ENCODE measurements at places on chromosomes 4 and X. TPM values are rescaled to one million over a fixed set of nuclear protein-coding genes. Genes with fewer than 3 reads are reported as not detected.

The BTK gene
- total RNA-seq, result 0.85 TPM

GRCh38 chrX:117610806-117611205, 505.8 kb downstream of the KLHL13 start:
- DNase-seq, result no peak
- H3K27ac ChIP-seq, result no peak overlapping the region
- H3K4me1 ChIP-seq, result no peaks in the 10 kb centered on the region
- H3K4me3 ChIP-seq, result no peak overlapping the region

GRCh38 chr4:6470502-6471306, 1.7 kb downstream of the PPP2R2C start:
- H3K4me3 ChIP-seq, result no peak overlapping the region
- no peak overlapping the region for H3K27ac ChIP-seq
- no peaks in the 10 kb centered on the region for H3K36me3 ChIP-seq
- H3K27me3 ChIP-seq, result peaks cover 60% of the 10 kb centered on the region
- peak; percentile 17 for DNase-seq
- peaks cover 2% of the 10 kb centered on the region for H3K4me1 ChIP-seq

- H3K36me3 ChIP-seq, result no peaks in the 10 kb centered on the region
- no peak overlapping the region for H3K4me3 ChIP-seq
- peaks cover 4% of the 10 kb centered on the region for H3K27me3 ChIP-seq
- no peak overlapping the region for H3K27ac ChIP-seq
Observed at GRCh38 chr4:169859366-169860216, 101.8 kb upstream of the HPF1 start.

- H3K36me3 ChIP-seq, result no peaks in the 10 kb centered on the region
- peak; percentile 0 for DNase-seq
- no peaks in the 10 kb centered on the region for H3K4me1 ChIP-seq
- no peaks in the 10 kb centered on the region for H3K27me3 ChIP-seq
Observed at GRCh38 chrX:87900320-87900908, 382.8 kb downstream of the KLHL4 start.

- DNase-seq, result no peak
- H3K4me3 ChIP-seq, result no peak overlapping the region
- peaks cover 1% of the 10 kb centered on the region for H3K36me3 ChIP-seq
Observed at GRCh38 chr4:120867506-120867905, 55.0 kb downstream of the PRDM5 start.

The SPACA5 gene
- not detected for total RNA-seq

- H3K4me3 ChIP-seq, result no peak overlapping the region
- H3K27me3 ChIP-seq, result no peaks in the 10 kb centered on the region
- H3K36me3 ChIP-seq, result no peaks in the 10 kb centered on the region
- H3K4me1 ChIP-seq, result no peaks in the 10 kb centered on the region
- H3K27ac ChIP-seq, result no peak overlapping the region
- no peak for DNase-seq
Observed at GRCh38 chr4:117847849-117848248, 186.4 kb upstream of the NDST3 start.

The TCEAL8 gene
- total RNA-seq, result 38.1 TPM

The ALG13 gene
- 48.1 TPM for total RNA-seq

DNA sequence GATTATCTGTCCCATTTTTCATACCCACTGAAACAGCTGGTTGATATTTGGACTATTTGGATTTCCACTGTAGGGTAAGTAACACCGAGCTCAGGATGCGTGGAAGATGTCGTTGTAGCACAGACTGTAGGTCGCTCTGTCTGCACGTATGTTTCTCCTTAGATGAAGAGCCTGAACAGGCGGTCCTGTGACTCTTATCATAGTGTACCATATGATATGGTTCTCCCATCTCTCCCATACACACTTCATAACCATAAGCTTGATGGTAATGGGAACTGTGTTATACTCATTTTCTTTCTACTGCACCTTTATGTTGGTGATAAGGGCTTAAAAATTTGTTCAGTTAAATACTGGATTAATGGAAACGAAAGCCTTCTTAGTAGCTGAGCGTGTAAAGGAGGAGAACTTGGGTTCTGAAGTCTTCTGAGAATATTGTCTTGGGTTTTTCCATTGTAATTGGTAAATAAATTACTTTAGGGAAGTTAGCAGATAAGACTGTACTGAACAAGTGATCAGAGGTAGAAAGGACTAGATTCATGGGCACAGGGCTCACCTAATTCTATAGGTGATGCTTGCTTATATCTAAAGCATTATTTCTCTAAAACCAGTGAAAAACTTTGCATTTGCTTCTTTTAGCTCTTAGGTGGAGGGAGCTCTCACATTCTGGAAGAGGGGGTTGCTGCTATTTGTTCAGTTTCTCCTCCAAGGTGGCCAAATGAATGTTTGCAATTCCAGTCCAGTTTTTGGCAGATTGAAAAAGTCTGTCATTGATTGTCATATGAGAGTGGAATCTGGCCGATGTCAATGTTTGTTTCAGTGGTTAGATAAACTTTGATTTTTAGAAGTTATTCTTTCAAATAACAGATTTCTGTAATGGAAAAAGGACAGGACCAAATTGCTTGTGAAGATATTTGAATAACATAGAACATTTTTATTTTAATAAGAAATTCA, 15.8 kb downstream of the SMAD1 start:
- no peak overlapping the region for H3K27ac ChIP-seq
- no peak overlapping the region for H3K4me3 ChIP-seq
- no peaks in the 10 kb centered on the region for H3K36me3 ChIP-seq
- no peak for DNase-seq

The RASSF6 gene
- total RNA-seq, result not detected

DNA sequence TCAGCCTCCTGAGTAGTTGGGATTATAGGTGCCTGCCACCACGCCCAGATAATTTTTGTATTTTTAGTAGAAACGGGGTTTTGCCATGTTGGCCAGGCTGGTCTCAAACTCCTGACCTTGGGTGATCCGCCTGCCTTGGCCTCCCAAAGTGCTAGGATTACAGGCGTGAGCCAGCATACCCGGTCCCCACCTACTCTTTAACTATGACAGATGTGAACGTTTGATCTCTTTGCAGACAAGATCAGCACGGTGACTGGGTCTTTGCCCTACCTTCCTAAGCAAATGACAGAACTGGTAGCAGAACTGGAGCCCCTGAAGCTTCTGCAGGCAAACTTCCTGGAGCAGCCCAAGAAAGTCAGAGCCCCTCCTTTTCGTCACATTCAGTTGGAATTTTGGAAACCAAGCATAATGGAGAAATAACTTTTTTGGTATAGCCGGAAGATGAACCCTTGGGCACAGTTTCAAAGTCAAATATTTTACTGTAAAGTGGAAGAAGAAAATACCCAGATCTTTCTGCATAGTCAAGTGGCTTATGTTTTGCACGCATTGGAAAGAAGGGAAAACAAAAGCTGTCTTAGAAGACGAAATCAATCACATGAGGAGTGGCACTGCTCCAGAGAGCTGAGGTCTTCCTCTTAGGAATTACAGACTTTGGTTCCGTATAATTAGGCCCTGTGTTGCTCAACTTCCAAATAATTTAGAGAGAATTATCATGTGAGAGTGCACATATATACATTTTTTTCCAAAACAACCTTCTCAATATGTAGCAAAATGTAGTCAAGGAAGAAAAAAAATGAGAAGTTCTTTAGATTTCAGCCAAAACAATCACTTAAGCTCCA, 90.6 kb downstream of the SORBS2 start:
- DNase-seq, result no peak
- H3K27ac ChIP-seq, result no peak overlapping the region
- H3K4me1 ChIP-seq, result no peaks in the 10 kb centered on the region
- no peaks in the 10 kb centered on the region for H3K36me3 ChIP-seq
- peaks cover 10% of the 10 kb centered on the region for H3K27me3 ChIP-seq
- no peak overlapping the region for H3K4me3 ChIP-seq

DNA sequence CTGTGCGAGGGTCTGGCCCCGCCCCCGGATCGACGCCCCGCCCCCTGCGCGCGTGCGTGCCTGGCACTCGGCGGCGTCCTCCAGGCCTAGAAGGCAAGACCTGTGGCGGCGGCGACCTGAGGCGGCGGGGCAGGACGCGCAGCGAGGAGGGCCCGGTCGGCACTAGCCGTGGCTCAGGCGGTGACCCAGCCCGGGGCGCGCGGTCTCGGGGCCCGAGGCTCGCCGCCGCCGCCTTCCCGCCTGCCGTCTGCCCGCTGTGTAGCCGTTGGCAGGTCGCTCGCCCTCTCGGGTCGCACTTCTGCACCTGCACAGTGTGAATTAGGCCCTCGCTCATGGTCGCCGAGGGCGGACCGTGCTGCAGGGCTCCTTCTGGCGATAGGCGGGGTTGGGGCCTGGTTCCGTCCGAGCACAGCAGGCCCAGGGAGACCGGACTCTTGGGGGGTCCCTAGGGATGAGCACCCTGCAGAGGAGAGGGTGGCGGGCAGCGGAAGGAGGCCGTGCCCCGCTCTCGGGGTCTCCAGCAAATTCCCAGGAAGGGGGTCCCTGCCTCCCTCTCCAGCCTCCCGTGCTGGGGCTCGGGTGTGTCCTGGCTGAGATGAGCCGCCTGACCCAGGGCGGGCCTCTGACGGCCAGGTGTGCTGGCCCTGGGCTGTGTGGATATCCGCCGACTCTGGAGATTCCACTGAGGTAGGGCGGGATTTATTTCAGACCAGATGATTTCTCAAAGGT, 557 bp upstream of the FAM53A start:
- H3K36me3 ChIP-seq, result peaks cover 2% of the 10 kb centered on the region
- no peak for DNase-seq
- H3K4me3 ChIP-seq, result peak overlapping the region; percentile 18
- H3K27me3 ChIP-seq, result no peaks in the 10 kb centered on the region
- no peak overlapping the region for H3K27ac ChIP-seq
- peaks cover 10% of the 10 kb centered on the region for H3K4me1 ChIP-seq

The FAAH2 gene
- total RNA-seq, result 1.9 TPM

DNA sequence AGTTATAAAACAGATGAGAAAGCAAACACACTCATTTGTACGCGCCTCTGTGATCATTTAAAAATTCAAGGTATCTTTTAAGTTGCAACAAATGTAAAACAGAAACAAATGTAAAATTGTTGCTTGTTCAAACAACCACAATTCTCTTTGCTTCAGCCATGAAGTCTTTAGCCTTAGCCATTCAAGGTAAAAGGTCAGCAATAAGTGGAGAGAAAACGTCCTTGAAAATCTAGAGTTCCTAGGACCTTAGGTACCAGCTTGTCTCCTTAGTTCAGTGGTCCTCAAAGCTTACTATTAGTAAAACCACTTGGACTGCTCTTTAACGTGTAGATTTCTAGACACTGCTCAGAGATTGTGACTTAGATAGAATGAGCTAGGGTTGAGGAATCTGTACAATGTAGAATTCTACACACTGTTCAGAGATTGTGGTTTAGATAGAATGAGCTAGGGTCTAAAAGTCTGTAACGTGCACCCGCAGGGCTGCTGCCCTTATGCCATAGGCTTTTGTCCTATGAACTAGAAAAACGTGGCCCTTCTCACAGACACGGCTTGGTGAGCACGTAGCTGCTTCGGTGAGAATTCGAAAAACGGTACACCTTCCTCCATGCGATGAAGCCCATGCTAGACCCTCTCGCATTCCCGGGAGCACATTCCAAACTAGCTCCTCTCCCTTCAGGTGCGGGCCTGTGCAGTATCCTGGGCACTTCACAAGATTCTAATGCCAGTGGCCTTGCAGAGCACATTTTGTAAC, 1.7 kb downstream of the PLAC8 start:
- peaks cover 3% of the 10 kb centered on the region for H3K27me3 ChIP-seq
- peak overlapping the region; percentile 98 for H3K27ac ChIP-seq
- peaks cover 37% of the 10 kb centered on the region for H3K4me1 ChIP-seq
- peaks cover 32% of the 10 kb centered on the region for H3K36me3 ChIP-seq
- peak overlapping the region; percentile 88 for H3K4me3 ChIP-seq

GRCh38 chr4:148067301-148067916, 335.5 kb downstream of the ARHGAP10 start:
- H3K27me3 ChIP-seq, result no peaks in the 10 kb centered on the region
- no peak overlapping the region for H3K4me3 ChIP-seq
- DNase-seq, result no peak
- H3K27ac ChIP-seq, result no peak overlapping the region
- peaks cover 23% of the 10 kb centered on the region for H3K36me3 ChIP-seq
- H3K4me1 ChIP-seq, result peaks cover 7% of the 10 kb centered on the region

- H3K4me3 ChIP-seq, result peak overlapping the region; percentile 98
- H3K36me3 ChIP-seq, result peaks cover 28% of the 10 kb centered on the region
- H3K27ac ChIP-seq, result peak overlapping the region; percentile 96
- peak; percentile 34 for DNase-seq
- H3K4me1 ChIP-seq, result peaks cover 28% of the 10 kb centered on the region
Observed at GRCh38 chrX:40646489-40647306, 663 bp downstream of the CXorf38 start.

DNA sequence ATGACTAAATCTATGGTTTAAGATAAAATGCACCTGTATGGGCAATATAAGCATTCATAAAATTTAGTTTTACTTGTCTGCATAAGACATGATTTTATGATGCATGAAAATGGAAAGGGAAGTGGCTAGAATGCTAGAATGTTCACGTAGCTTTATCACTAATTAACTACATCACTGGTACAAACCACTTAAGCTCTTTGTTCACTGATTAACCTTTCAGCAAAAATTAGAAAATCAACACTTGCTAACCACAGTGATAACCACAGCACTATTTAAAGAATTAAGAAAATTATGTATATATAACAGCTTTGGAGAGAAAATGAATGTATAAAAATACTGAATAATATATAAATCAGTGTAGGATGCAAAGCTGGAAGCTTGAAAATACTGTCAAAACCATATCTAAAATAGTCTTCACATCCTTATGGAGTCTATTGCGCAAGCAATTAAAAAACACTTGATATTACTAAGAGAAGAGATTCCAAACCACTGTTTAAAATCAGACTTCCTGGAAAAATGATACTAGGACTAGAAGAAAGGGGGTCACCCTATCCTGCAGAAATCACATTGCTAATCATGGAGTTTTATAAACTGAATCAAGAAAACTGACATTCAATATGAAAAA, 51.9 kb downstream of the EFHC2 start:
- H3K27ac ChIP-seq, result no peak overlapping the region
- no peak overlapping the region for H3K4me3 ChIP-seq
- DNase-seq, result no peak
- H3K36me3 ChIP-seq, result no peaks in the 10 kb centered on the region
- H3K4me1 ChIP-seq, result no peaks in the 10 kb centered on the region

DNA sequence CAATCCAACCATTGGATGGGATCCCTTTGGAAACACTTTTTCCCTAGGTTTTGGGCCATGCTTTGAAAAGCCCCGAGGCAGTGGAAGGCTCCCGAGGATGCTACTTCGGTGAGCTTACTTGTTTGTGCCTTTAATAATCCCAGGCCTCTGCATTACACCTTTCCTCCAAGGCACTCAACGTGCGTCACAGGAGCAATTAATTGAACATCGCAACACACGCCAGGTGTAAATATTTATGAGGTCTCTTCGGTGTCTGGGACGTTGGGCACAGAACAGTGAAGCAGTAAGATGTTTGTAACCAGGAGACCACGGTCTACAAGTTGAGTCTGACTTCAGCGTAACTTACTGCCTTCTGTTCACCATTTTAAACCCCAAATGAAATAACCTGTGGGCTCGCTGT, 97.3 kb downstream of the CLNK start:
- H3K27ac ChIP-seq, result no peak overlapping the region
- DNase-seq, result no peak
- no peak overlapping the region for H3K4me3 ChIP-seq
- H3K36me3 ChIP-seq, result no peaks in the 10 kb centered on the region
- peaks cover 37% of the 10 kb centered on the region for H3K4me1 ChIP-seq

DNA sequence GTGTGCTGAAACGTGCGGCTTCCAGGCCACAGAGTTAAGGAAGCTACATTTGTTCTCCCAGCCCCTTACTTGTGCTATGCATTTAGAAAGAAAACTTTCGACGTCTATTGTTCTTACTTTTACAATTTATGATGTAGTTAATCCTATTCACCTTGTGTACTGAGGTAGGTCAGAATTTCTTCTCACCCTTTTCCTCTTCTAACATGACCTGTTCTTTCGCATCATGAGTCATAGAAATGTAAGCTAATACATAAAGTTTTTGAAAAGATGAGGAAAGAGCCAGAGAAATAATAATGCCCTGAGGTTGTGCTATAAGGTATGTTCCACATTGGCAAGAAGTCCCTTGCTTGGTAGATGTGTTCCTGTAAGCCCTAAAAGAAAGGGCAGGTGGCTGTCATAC, 298.3 kb downstream of the TRIML1 start:
- no peaks in the 10 kb centered on the region for H3K4me1 ChIP-seq

The TECRL gene
- total RNA-seq, result not detected

The MAGEA2B gene
- total RNA-seq, result not detected

The OR13H1 gene
- total RNA-seq, result not detected

All from activated naive CD8-positive, alpha-beta T cell treated with anti-CD3 and anti-CD28 coated beads for 36 hours (primary cell).